Stimulated activated CD8-positive, alpha-beta memory T cell treated with anti-CD3 and anti-CD28 coated beads, Interleukin-7, amount 100 ng/mL, for 1 hour (primary cell): ENCODE measurements at places on chromosomes 5 and 9.

DNA sequence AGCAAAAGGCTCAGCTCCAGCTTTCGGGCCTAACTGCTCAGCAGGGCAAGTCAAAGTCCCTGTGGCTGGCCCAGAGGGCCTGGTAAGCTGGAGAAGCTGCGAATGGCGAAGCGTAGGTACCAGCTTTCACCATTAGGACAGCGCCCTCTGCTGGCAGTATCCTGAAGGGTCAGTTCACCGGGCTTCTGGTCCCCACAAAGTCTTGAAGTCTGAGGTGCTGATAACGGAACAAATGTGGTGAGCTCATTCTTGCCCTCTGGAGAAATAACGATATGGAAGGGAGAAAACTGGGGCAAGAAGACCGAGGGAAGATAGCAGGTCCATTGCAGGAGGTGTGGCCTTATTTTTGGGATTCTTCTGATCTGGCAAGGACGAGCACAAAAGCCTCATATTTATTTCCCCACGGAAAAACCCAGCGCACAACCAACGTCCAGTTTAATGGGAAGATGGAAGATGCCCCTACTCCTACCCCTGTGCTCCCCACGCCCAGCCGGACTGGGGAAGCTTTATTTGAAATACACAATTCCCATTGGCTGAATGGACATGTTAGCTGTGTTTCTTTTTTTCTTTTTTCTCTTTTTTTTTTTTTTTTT lies 7.2 kb downstream of the SOWAHA start:
- DNase-seq, result peak; percentile 77

GRCh38 chr9:4148231-4148561 lies 151.7 kb downstream of the GLIS3 start:
- DNase-seq, result no peak

DNA sequence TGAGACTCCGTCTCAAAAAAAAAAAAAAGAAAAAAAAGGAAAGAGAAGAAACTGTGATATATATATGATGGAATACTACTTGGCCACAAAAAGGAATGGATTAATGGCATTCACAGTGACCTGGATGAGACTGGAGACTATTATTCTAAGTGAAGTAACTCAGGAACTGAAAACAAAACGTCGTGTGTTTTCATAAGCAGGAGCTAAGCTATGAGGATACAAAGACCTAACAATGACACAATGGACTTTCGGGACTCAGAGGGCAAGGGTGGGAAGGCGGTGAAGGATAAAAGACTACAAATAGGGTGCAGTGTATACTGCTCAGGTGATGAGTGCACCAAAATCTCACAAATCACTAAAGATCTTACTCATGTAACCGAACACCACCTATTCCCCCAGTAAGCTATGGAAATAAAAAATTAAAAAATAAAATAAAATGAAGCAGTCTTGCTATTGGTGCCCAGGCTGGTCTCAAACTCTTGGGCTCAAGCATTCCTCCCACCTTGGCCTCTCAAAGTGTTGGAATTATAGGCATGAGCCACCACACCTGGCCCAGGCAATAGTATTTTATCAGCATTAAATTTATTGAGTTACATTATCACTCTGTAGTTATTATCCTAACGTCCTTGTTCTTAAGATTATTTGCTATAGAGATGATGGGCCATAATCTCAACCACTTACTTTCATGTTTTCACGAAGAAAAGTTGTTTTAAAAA lies 71.5 kb upstream of the GPBP1 start:
- no peak for DNase-seq

DNA sequence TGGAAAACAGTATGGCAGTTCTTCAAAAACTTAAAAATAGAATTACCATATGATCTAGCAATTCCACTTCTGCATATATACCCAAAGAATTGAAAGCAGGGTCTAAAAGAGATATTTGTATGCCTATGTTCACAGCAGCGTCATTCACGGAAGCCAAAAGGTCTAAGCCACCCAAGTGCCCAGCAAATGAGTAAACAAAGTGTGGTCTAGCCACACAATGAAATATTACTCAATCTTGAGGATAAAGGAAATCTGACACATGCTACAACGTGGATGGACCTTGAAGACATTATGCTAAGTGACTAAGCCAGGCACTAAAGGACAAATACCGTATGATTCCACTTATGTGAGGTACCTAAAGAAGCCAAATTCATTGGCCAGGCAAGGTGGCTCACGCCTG lies 11.1 kb upstream of the MED27 start:
- DNase-seq, result no peak

DNA sequence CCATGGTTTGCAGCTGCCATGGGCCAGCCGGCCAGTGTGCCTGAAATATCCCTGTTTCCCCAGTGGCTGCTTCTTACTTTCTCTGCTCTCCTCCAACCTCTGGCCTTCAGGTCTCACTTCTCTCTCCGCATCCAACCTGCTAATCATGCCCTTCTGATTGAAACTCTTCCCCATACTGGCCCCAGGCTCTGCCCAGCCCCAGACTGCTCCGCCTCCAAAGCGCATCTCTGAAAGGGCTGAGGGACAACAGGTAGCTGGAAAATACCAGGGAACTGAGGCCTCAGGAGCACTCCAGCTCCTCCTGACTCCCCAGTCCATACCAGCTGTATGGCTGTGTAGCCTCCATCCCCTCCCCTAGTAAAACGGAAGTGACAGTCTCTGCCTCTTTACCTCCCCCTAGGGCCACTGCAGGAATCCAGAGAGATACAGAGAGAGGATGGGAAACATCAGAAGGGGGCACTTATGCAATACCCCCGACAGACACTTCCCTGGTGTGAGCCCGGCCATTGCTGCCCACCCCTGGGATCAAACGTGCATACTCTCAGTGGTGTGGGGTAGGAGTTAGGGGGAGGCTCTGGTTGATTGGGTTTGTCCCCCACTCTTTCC lies 34.2 kb downstream of the PAX5 start:
- DNase-seq, result no peak

- DNase-seq, result peak; percentile 54
Observed at GRCh38 chr9:126805554-126806262, 868 bp downstream of the ZBTB43 start.
